Astrocyte (in vitro differentiated cells and primary cell): ENCODE measurements at places on chromosomes 12 and 14. TPM values are rescaled to one million over a fixed set of nuclear protein-coding genes. Genes with fewer than 3 reads are reported as not detected.

DNA sequence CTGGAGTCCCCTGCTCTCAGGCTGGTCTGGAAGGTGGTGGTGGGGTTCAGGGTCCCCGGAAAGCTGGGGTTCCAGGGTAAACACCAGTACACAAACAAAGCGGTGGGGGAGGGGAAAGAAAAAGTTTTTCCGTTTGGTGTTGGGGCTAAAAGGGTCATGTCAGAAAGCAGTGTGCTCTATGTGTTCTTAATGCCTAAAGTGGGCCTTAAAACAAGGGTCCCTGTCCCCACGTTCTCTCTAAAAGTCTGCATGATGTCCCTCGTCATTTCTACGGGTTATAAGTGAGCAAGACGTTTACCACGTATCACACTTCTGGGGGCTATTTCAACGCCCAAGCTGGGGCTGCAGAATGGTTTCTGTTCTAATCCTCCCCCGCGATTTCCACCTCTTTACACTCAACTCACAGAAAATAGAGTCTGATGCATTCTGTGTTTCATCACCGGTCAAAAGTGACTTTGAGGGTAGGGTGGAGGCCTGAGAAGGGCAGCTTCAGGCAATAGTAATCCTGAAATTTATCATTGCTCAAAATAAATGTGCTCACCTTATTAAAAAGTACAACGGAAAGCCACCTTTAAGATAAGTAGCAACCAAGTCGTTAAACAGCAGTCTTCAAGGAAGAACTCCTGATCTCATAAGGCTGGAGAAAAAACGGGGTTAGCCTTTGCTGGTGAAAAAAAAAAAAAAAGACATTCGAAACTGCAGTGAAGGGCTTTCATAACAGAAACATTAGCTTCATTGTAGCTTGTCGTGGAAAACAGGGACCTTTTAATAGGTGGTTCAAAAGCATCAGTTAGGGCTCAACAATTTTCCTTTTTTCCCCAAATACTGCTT lies 63.9 kb upstream of the PTGR2 start:
- DNase-seq = peak; percentile 34

GRCh38 chr14:69989622-69990021 lies 110.4 kb downstream of the SMOC1 start:
- no peak for DNase-seq

DNA sequence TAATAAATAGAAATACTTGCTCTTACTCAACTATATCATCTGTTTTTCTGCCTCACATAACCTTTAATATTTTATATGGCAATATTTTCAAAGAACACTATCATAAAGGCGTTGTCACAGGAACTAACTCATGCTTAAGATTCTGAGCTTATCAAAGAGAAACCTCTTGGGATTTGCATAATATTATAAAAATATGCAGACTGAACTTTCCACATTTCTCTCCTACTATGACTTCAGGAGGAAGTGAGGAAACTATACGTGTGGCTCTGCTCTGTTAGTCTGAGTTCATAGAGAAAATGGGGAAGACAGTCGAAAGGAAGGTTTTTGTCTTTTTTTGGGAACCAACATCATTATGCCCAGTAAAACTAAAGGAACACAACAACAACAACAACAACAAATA lies 124.7 kb downstream of the GARIN6 start:
- no peak for DNase-seq

DNA sequence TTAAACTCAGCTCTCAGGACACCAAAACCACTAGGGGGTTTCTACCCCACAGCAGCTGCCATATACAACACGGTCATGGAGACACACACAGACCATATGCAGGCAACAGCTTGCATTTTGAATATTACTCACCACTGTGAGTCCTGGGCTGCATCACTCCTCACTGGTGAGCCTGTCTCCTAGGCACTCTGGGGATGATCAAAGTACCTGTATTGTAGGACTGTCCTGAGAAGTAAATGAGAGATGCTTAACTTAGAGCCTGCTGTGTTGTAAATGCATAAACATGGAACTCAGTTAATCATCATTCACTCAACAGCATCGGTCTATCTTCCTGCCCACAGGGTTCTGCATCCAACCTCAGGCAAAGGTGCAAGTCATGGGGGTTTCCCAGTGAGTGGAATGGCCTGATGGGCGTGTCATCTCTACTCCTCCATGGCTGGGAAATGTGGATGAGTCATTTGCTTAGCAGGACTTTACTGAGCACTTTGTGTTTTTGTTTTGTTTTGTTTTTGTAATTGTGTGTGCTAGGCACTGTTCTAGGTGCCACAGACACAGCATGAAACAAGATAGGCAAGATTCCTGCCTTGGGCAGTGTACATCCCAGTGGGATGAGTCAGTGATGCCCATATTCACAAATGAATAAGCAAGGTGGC lies 1141.2 kb upstream of the TMEM132C start:
- DNase-seq = peak; percentile 81

GRCh38 chr14:105257464-105257863 lies 9.1 kb downstream of the BTBD6 start:
- DNase-seq = no peak

Gene SMCO2
- total RNA-seq = 0.32 and 0.46 TPM in 2 replicates
